CD4-positive, alpha-beta memory T cell (primary cell): ENCODE measurements at places on chromosomes 11 and 22.

DNA sequence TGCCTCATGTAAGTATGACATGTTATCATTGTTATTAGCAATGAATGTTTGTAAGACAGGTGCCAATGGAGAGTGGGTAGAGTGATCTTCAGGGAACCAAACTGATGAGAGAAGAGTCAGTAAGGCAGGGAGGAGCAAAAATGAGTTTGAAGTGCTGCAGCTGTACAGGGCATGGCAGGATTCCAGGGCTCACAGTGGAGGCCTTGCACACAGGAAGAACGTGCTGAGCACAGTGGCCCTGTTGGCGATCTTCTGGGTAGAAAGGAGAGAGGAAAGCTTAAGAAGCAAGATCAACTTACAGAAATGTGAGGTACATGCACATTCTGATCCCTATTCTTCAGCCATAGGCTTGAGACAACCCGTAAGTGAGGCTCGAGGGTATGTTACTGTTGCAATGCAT lies 219.3 kb upstream of the TMEM45B start:
- H3K27ac ChIP-seq, result no peak overlapping the region
- no peaks in the 10 kb centered on the region for H3K27me3 ChIP-seq
- no peaks in the 10 kb centered on the region for H3K4me1 ChIP-seq
- no peaks in the 10 kb centered on the region for H3K36me3 ChIP-seq

DNA sequence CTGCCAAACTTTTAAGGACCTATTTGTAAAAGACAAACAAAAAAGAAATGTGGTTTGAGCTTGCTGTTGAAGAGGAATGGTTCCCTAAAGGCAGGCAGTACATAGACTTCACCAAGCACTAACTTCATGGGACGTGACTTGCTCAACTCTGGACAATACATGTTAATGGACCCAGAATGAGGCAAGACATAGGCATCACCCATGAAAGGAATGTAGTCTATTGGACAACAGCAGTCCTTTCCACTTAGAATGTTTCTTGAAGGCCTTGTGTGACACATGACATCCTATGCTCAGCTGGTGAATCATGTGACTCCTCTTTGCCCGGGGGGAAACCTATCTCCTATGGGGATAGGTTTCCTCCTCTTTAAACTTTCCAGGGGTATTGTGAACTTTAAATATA lies 246.4 kb upstream of the BLID start:
- H3K4me1 ChIP-seq, result no peaks in the 10 kb centered on the region
- no peak for DNase-seq
- H3K36me3 ChIP-seq, result no peaks in the 10 kb centered on the region
- H3K27ac ChIP-seq, result no peak overlapping the region

- H3K27ac ChIP-seq, result peak overlapping the region; percentile 96
- H3K4me1 ChIP-seq, result peaks cover 51% of the 10 kb centered on the region
- peaks cover 3% of the 10 kb centered on the region for H3K36me3 ChIP-seq
- peak overlapping the region; percentile 99 for H3K4me3 ChIP-seq
- no peaks in the 10 kb centered on the region for H3K27me3 ChIP-seq
These were observed 615 bp downstream of the POLD4 start for GRCh38 chr11:67352546-67353316.

- H3K27ac ChIP-seq, result no peak overlapping the region
- no peak overlapping the region for H3K4me3 ChIP-seq
- H3K27me3 ChIP-seq, result no peaks in the 10 kb centered on the region
- H3K36me3 ChIP-seq, result no peaks in the 10 kb centered on the region
- H3K4me1 ChIP-seq, result no peaks in the 10 kb centered on the region
- DNase-seq, result no peak
These were observed 60.7 kb downstream of the STK33 start for GRCh38 chr11:8533332-8533731.

DNA sequence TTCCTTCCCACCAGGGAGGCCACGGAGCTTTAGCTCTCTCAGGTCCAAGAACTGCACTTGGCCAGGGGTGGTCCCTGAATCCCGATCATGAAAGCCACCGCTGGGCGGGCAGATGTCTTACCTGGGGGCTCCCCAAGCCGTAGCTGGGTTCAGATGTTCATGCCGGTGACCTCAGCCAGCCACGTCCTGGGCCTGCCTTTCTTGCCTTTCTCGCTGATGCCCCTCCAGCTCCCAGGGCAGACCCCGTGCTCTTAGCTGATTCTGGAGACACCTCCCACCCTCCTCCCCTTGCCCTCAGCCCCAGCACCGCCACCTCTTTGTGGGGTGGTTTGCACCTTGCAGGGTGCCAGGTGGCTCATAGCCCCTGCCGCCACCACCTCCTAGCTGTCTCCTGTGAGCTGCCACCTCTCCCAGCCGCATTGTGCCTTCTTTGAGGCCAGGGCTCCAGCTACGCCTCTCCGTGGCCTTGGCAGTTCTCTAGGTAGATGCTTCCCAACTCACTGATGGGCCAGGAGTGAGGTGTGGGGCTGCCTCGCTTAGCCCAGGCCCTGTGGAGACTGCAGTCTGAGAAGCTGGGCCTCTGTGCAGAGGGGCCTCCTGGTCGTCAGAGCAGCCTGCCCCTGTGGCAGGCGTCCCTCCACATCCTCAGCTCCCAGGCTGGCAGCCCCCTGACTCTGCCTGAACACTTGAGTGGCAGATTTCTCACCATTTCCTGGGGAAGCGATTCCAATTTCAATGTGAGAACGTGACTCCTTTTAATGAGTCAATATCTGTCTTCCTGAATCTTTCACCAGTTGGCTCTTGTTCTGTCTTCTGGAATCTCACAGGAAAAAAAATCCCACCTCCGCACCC lies 97.6 kb upstream of the B3GAT1 start:
- no peaks in the 10 kb centered on the region for H3K27me3 ChIP-seq
- no peak overlapping the region for H3K4me3 ChIP-seq

DNA sequence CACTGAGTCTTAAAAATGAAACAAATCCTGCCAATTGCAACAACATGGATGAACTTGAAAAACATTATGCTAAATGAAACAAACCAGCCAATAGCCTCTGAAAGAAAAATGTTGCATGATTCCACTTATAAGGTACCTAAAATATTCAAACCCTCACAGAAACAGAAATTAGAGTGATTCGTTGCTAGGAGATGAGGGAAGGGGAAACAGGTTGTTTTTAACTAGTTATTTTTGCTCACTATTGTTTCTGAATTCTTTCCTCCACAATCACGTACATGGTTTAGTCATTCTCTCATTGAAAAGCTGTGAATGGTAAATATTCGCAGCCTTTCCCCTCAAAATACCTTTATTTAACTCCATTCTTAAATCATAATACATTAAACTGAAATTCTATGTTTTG lies 14.0 kb upstream of the TYR start:
- H3K27ac ChIP-seq, result no peak overlapping the region
- no peak overlapping the region for H3K4me3 ChIP-seq
- no peaks in the 10 kb centered on the region for H3K36me3 ChIP-seq
- H3K4me1 ChIP-seq, result no peaks in the 10 kb centered on the region
- no peaks in the 10 kb centered on the region for H3K27me3 ChIP-seq

- H3K27me3 ChIP-seq, result no peaks in the 10 kb centered on the region
- H3K27ac ChIP-seq, result no peak overlapping the region
- no peaks in the 10 kb centered on the region for H3K36me3 ChIP-seq
- no peaks in the 10 kb centered on the region for H3K4me1 ChIP-seq
- H3K4me3 ChIP-seq, result no peak overlapping the region
These were observed 142.2 kb downstream of the HIPK3 start for GRCh38 chr11:33399421-33399820.

DNA sequence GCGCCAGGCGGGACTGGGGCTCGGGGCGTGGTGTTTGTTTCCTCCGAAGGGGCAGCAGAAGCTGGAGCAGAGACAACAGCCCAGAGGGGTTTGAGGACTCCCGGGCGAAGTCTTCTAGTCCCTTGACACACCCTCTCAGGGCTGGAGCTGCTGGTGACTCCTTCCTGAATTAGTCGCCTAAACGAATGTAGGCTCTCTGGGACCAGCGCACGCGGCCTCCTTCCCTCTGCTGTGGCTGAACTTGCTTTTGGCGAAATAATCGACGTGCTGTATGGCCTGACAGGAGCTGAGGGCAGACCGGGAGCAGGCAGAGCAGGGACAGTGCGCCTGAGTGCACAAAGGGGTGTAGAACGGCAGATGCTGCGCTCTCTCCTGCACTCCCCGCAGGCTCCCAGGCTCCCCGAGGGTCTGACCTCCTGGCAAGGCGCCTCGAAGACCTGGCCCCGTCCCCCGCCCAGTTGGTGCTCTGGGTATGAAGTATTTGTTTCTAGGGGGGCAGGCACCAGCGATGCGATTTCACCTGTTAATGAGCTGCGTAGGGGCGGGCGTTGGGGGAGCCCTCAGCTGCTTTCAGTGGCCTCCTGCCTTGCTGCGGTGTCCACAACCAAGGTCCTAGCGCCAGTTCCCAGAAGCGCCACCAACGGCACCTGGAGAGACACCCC lies 5.3 kb downstream of the SLC17A6 start:
- H3K27me3 ChIP-seq, result peaks cover 42% of the 10 kb centered on the region
- no peak overlapping the region for H3K4me3 ChIP-seq
- no peak overlapping the region for H3K27ac ChIP-seq
- DNase-seq, result no peak

DNA sequence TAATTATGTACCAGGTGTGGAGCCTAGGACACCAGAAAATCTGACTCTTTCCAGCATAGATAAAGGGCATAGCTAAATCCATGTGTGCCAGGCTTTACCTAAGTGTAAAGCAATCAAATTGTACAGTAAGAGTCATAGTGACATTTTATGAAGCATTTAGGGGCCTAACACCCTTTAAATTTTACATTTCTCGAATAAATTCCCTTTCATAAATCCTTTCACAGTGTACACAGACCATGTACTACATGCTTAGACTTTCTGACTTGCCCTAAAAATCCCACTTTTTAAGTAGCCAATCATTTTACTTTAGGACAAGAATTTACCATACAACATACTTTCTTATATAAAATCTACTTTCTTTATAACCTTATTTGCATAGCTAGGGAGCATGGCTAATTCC lies 727.6 kb upstream of the LUZP2 start:
- no peak overlapping the region for H3K27ac ChIP-seq
- H3K4me1 ChIP-seq, result no peaks in the 10 kb centered on the region
- no peaks in the 10 kb centered on the region for H3K36me3 ChIP-seq
- H3K4me3 ChIP-seq, result no peak overlapping the region
- no peaks in the 10 kb centered on the region for H3K27me3 ChIP-seq

GRCh38 chr11:27087432-27087831 lies 46.8 kb downstream of the BBOX1 start:
- H3K27me3 ChIP-seq, result no peaks in the 10 kb centered on the region
- no peaks in the 10 kb centered on the region for H3K36me3 ChIP-seq
- H3K4me1 ChIP-seq, result no peaks in the 10 kb centered on the region
- no peak overlapping the region for H3K27ac ChIP-seq
- no peak overlapping the region for H3K4me3 ChIP-seq

DNA sequence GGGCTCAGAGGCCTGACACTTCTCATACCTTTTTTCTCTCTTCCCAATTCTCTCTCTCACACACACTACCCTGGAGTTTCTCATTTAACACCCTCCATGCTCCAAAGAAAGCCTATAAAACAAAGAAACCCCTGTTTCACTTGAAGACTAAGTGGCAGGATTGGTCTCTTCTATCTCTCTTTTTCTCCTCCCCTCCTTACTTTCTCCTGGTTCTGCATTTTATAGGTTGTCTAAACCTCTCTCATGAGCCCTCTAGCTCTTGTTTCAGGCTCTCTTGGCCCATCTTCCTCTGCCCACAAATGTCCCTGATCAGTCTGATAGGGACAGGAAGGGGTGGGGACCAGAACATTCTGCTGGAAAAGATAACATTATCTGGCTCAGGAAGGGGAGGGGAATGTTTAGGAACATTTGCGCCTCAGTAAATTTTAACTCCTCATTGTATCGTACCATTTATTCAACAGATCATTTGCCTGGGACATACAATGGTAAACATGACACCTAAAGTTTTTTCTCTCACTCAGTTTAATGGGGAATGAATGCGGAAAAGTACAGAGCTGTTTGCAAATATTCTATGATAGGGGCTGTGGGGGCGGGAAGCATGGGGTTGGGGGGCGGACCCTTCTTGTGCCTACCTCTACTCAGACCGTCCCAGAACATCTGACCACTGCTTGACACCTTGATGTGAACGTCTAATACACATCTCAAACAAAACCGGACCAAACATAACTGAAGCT lies 10.8 kb downstream of the CRYBA4 start:
- no peaks in the 10 kb centered on the region for H3K36me3 ChIP-seq
- no peak overlapping the region for H3K4me3 ChIP-seq
- H3K27ac ChIP-seq, result no peak overlapping the region
- no peak for DNase-seq
- H3K4me1 ChIP-seq, result no peaks in the 10 kb centered on the region

- no peaks in the 10 kb centered on the region for H3K36me3 ChIP-seq
- no peak overlapping the region for H3K27ac ChIP-seq
- peak; percentile 34 for DNase-seq
- peak overlapping the region; percentile 36 for H3K4me3 ChIP-seq
- no peaks in the 10 kb centered on the region for H3K27me3 ChIP-seq
These were observed 22.1 kb upstream of the RRAS2 start for GRCh38 chr11:14380947-14381561.

- no peak overlapping the region for H3K27ac ChIP-seq
- no peak for DNase-seq
- no peaks in the 10 kb centered on the region for H3K4me1 ChIP-seq
- no peaks in the 10 kb centered on the region for H3K36me3 ChIP-seq
- no peak overlapping the region for H3K4me3 ChIP-seq
These were observed 97.8 kb upstream of the ZBED5 start for GRCh38 chr11:10955616-10956015.

GRCh38 chr11:113701491-113701890 lies 4.6 kb downstream of the TMPRSS5 start:
- no peak overlapping the region for H3K27ac ChIP-seq
- no peak overlapping the region for H3K4me3 ChIP-seq
- H3K27me3 ChIP-seq, result no peaks in the 10 kb centered on the region
- H3K36me3 ChIP-seq, result no peaks in the 10 kb centered on the region
- DNase-seq, result no peak
- no peaks in the 10 kb centered on the region for H3K4me1 ChIP-seq

DNA sequence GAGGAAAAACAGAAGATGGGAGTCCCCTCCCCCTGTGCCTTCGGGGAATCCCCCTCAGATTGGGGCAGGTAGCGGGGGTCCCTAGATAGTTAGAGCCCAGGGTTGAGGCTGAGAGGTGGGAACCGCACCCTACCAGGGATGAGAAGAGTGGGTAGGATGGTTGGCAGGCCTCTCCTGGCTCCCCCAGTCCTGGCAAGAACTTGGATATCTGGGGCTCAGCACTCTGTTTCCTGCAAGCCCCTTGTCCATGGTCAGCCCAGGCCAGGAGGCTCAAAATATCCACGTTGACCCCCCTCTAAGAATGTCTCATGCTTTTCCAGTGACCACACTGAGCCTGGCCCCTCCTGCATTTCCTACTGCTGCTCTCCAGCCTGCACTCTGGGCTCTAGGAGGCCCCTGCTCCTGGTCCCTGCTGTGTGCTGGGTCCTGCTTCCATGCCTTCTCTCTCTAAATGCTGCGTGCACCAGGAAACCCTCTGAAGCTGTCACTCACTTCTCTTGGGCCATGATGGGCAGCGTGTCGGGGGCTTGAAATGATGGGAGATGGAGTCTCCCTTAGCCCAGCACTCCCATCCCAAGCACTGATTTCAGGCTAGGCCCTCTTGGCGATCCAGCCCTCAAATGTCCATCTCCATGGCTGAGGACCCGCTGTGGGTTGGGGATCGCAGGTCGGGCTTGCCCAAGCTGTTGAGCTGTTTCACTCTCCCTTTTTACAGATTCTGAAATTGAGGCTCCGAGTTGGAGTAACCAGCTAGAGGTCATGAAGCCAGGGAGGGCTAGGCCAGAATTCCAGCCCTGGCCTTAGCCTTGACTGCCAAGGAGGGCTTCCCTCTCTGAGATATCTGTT lies 2.0 kb downstream of the MAP3K11 start:
- no peak for DNase-seq
- H3K36me3 ChIP-seq, result peaks cover under 1% of the 10 kb centered on the region
- peaks cover 49% of the 10 kb centered on the region for H3K4me1 ChIP-seq
- H3K27ac ChIP-seq, result peak overlapping the region; percentile 96
- H3K4me3 ChIP-seq, result no peak overlapping the region
- H3K27me3 ChIP-seq, result no peaks in the 10 kb centered on the region

- H3K27me3 ChIP-seq, result no peaks in the 10 kb centered on the region
- DNase-seq, result peak; percentile 26
- no peak overlapping the region for H3K4me3 ChIP-seq
- no peak overlapping the region for H3K27ac ChIP-seq
- H3K4me1 ChIP-seq, result no peaks in the 10 kb centered on the region
These were observed 179.0 kb downstream of the GRM5 start for GRCh38 chr11:88886796-88887195.
